Foreskin keratinocyte (primary cell): ENCODE measurements at places on chromosomes 3 and 15. TPM values are rescaled to one million over a fixed set of nuclear protein-coding genes. Genes with fewer than 3 reads are reported as not detected.

DNA sequence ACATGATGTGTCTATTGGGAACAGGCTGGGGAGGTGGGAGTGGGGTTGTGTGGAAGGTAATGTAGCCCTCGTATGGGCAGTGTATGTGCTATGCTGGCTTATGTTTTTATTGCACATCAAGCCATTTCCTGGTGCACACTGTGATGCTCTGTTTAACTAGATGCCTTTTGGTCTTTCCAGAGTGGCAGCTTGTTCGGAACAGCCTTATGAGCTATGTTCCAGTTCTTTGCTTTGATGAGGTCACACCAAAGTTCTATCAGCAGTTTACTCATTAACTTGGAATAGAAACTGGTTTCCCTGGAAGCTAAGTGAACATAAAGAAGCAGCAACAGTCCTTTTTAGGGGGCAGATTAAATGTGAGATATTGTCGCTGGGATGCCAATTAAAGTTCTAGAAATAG is 133.9 kb downstream of the DIPK2A start:
- no peak for DNase-seq

The STRIT1 gene
- not detected in 2 replicates for total RNA-seq

GRCh38 chr3:127456471-127457093 is 134.0 kb downstream of the TPRA1 start:
- peak; percentile 87 for DNase-seq

- peak; percentile 27 for DNase-seq
Observed at GRCh38 chr3:13513913-13514517, 33.9 kb downstream of the HDAC11 start.

DNA sequence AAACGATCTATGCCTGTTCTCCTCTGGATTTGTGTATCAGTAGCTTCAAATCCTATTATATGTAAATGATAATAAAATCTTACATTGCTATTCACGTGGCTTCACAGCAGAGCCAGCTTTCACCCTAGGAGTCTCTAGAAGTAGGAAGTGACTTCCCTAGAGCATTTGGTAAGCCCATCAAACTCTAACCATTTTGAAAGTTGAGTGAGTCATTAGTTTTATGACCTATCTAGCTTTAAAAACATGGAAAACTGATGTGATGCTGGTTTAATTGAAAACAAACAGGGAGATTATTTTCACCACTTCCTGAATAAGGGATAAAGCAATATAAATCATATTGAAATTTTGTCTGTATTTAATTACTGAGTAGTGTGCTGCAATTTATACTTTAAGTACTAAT is 275.2 kb downstream of the EPHA6 start:
- DNase-seq, result no peak

GRCh38 chr3:111998636-111999483 is at the start of gene TAGLN3:
Gene TAGLN3, plus strand, starts transcription at chr3:111998922. Its CDS starts 501 bp downstream, at chr3:111999423.
- DNase-seq, result peak; percentile 44

GRCh38 chr3:37949866-37950265 is 40.7 kb upstream of the VILL start:
- DNase-seq, result no peak

DNA sequence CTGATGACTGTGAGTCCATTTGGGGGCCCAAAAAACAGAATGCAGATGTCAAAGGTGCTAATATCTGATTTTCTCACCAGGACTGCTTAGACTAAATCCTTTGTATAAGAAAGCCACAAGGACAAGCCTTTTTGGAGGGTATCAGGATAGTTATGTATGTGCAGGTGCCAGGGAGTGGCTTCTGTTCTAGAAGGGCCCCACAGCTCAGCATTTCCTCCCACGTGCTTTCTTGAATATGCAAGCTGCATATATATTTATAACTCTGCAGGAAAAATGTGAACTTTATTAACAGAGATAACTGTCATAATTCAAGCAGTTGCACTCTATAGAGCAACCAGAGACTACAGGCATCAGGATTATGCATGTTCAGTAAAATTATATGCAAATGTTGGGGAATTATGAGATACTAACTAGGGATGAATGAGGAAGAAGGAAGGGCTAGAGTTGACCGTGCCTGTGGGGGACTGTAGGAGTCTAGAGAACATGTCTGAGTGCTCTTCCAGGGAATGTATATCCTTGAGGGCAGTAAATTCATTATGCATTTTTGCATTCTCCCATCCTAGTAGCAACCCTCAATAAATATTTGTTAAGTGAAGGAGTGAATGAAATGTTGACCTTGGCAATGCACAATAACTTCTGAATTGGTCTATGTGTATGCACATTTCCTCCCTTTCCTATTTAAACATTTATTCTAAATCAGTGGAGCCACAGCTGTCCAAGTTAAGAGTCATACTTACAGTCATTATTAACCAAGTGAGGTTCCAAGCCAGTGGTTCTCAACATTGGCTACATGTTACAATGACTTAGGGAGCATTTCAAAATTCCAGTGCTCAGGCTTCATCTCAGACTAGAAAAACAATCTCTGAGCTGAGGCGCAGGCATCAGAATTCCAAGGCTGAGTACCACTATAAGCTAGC is 94.8 kb upstream of the ANKRD28 start:
- no peak for DNase-seq

GRCh38 chr3:126450219-126450618 is 25.5 kb downstream of the ZXDC start:
- no peak for DNase-seq

DNA sequence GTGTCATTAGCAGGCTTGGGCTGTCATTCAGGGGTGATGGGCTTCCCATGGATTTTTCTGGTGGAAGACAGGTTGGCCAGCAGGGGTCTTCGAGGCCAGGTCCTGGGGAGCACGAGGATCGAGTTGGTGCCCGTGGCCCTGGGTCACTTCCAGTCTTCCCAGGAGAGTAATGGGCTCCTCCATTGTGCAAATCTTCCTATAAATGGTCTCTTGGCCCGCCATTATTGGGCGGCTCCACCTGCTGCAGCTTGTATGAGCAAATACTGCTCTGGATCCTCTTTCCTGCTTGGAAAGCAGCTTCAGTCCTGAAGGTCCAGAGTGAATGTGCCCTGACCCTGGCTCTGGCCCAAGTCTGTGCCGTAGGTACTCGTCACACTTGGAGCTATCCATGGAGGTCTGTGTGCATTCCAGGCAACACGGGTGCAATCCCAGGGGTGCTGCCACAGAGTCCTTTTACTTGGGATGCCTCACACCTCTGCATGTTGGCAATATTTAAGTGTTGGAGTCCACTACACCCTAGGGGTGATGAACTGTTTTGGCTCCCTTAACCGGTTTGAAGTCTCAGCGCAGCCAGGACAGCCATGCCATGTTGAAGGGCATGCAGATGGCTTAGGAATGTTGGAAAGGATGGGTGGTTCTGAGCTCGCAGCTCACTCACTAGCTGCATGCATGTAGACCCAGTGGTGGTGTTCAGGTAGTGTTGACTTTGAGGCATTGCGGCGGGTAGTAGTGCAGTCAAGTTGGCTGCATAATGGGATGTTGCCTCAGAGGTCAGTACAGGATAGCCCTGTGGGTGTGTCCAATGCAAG is 97.6 kb downstream of the SNRPN start:
- DNase-seq, result no peak

DNA sequence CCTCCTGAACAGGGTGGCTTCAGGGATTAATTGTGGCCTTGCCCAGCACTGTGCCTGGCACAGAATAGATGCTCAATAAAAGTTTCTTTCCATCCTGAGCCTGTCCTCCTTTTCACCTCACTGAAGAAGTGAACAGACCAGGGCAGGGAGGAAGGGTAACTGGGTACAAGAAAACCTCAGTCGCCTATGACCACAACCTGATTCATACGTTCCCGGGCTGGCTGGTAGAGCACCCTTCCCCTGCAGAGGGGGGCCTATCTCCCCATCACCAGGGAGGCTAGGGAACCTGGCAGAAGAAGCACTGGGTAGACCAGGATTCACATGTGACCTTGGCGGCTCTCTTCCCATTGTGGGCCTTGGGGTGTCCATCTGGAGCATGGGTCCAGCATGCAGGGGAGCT is 27.8 kb upstream of the CACNA2D2 start:
- DNase-seq, result no peak

DNA sequence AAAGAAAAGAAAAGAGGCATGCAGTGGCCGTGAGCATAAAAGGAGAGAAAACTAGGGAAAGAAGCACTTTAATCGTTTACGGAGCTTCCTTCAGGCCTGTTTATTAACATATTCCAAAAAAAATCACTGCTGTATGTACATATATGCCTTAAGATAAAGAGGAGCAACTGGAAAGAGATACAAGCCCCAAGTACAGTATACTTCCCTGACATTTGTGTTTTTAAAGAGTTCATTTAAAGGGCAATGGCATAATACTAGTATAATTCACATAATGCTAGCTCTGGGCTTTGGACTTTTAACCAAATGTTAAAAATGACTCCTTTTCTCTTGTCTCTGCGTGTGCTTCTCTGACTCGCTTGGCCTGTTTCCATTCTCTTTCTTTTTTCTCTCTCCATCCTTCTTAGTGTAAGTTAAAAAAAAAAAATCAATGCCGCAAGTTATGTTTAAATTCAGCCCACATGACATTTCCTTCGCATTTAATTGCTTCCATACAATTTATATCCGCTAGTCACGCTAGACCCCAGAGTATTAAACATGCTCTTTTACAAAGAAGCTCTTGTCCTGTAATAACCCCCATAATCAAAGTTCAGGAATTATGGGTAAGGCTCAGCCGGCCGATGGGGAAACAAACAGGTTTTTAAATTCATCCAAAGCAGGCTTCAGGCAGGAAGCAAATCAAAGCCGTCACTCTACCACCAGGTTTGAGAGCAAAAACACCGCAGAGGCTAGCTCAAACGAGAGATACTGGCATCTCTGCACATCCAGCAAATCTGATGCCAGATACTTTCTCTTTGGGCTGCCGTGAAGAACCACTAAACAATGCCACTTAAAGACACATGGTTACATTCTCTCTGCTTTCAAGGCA is 19.4 kb downstream of the WWTR1 start:
- DNase-seq, result no peak

DNA sequence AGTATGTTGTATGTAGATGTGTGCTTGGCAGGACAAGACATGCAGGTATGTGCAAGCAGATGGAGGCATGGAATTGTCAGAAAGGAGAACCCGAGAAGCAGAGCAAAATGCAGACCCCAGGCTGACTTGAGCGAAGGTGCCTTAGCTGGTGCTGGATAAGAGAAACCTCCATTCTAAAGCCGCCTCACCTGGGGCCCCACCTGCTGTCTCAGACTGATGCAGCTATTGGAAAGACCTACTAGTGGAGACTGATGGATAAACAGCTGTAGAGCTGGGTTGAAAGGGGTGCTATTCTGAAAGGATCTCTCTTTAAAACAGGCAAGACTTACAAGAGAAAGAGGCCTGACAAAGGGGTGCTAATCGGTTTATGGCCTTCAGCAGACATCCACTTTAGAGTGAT is 86.2 kb downstream of the EPHB1 start:
- DNase-seq, result no peak

The LRRN1 gene
- 0.04 TPM in 1 of 2 replicates, not detected in the other for total RNA-seq

GRCh38 chr3:188706599-188706998 is 465.2 kb upstream of the TPRG1 start:
- no peak for DNase-seq

The HCLS1 gene
- 1.6 and 1.9 TPM in 2 replicates for total RNA-seq

- DNase-seq, result no peak
Observed at GRCh38 chr15:93644595-93644994, 555.6 kb upstream of the RGMA start.

- DNase-seq, result no peak
Observed at GRCh38 chr3:38468765-38469164, 15.1 kb downstream of the ACVR2B start.

The SLC35A5 gene
- total RNA-seq, result 21.2 and 23.5 TPM in 2 replicates

GRCh38 chr3:151305060-151305774 is 11.4 kb downstream of the GPR87 start:
- peak; percentile 99 for DNase-seq

The BCL6 gene
- 7.1 and 7.7 TPM in 2 replicates for total RNA-seq

The SLC6A11 gene
- total RNA-seq, result 4.4 and 5.7 TPM in 2 replicates

The APOD gene
- not detected in 2 replicates for total RNA-seq

DNA sequence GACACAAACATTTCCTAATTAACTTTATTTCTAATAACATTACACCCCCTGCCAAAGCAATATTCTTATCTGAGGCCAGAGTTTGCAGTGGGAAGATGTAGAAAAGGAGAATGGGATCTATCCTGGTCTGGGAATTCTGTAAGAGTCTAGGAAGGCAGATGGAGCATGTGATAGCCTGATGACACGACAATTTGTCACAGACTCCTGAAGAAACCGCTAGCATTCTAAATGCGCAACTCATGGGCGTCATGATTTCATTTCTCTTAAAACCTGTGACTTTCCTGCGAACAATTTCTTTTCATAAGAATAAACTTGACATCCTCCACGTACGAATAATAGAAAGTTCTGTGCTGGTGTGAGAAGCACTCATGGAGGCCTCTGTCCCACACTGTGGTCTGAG is 72.9 kb upstream of the ATP10A start:
- DNase-seq, result no peak

The CEMIP gene
- total RNA-seq, result 0.71 and 1.2 TPM in 2 replicates

DNA sequence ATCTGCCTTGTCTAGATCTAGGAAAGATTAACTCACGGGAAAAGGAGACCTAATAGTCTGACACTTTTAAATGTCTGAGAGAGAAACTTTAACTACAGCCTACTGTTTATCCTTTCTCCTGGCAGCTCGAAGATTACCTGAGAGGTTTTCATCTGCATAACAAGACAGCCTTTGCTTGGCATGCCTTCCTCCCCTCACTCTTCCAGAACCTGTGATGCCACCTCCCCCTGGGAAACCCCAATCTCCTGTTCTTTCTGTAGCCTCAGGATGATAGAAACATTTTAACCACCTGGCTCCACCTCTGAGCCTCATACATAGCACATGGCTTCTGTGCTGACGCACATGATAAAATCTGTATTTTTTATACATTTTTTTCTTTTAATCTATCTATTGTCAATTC is 420.8 kb downstream of the CNTN6 start:
- no peak for DNase-seq
